Ascending aorta (tissue), 2 donors: ENCODE measurements at places on chromosomes 5 and 9.

- DNase-seq = no peak
These were observed 115.5 kb downstream of the APBA1 start for GRCh38 chr9:69556707-69557106.

DNA sequence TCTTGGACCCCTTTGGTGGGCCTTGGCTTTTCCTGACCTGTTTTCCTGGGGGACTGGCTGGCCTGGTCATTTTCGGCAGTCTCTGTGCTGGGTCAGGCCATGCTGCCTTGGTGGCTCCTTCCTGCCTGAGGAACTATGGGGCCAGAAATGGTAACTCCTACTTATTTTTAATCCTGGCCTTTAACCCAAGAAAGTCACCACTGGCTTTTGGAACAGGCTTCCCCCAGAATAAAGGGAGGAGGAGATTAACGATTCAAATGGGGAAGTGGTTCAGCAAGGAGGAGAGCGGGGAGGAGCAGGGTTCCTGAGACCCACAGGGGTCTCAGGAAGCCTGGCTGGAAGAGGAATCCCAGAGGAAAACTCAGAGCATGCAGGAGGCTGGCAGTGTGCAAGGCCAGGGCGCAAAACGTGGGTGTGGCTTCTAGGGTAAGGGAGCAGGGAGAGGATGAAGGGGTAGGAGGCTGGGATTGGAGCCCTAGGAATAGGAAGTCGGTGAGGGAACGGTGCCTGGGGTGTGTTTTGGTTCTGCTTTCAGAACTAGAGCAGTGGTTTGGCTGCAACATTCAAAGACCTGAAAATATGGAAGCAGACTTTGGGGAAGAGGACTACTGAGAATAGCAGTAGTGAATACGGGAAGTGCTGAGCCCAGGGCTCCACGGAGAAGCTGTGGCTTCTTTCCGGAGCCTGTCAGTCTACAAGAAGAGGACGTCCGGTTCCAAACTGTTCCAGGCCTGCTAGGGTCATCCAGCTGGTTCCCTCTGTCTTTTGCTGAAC lies 271.1 kb upstream of the KLF4 start:
- DNase-seq = peak; percentile 71

DNA sequence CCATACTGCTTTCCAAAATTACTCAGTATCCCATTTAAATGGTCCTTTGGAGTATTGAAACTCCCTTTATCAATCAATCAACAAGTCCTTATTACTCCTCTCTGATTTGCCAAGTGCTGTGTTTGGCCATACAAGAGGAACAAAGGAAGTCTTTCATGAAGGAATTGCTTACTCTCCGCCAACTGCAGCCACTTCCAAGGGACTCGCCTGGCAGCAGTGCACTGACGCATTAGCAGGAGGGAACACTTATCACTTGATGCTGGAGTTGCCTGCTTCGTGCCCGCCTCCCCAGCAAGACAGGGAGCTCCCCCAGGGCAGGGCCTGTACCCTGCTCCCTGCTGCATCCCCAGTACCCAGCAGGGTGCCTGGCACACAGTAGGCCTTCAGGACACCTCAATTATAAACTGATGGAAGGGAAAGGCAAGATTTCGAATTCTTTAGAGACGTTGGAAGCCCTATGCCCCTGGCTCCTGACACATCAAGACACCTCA lies 97.9 kb downstream of the CRB2 start:
- DNase-seq = peak; percentile 39

GRCh38 chr9:117307701-117308100 lies 107.2 kb downstream of the ASTN2 start:
- DNase-seq = no peak

- DNase-seq = no peak
These were observed 100.5 kb downstream of the TLE4 start for GRCh38 chr9:79672236-79672635.

GRCh38 chr5:115069087-115069968 lies 100.4 kb downstream of the TRIM36 start:
- DNase-seq = no peak

DNA sequence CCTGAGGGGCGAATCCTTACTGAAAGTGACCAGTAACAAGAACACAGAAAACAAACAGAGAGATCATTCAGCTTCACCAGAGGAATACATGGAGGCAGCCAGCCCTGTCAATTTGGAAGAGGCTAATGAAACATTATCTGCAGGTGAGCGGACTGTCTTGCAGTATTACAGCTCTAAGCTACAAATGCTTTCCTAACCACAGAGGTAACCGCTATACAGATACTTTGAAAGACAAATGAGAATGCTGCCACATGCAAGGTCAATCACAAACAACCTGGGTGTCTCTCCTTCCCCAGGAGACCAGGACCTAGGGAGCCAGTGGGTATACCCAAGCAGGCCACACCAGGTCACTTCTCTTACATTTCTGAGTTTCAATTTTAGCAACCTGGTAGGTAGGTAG lies 30.2 kb downstream of the EFNA5 start:
- no peak for DNase-seq

- no peak for DNase-seq
These were observed 167.4 kb upstream of the KIF2A start for GRCh38 chr5:62138607-62139006.

DNA sequence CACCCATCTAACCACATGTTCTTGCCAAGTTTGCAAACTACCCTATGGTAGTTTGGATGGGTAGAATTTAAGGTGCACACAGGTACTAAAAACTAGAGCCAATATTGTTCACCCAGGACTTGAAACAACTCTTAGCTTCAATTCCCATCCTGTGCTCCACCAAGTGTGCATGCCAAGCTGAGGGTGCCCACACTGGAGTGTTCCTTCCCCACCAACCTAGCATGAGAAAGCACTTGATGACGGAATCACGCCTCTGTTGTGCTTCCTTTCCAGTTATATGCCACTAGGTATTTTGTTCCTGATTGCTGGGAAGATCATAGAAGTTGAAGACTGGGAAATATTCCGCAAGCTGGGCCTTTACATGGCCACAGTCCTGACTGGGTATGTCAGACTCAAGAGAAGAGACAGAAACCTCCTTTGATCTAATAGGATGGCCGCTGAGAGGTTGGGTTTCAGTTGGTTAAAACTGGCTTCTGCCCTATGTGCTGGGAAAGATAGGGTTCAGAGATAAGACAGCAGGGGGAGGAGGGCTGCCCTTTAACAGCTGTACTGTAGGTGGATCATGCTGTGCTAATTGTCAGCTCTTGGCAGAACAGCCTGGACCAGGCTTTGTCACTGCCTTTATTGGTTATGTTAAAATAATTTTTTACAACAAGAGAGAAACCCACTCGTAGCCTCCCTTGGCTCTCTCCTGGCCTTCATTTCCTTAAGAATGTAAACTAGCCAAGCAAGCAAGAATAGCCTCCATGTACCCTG lies 83.5 kb downstream of the SLC1A1 start:
- DNase-seq = no peak

- no peak for DNase-seq
These were observed 133.4 kb downstream of the SLC25A46 start for GRCh38 chr5:110872200-110872599.

- DNase-seq = no peak
These were observed 1304.4 kb upstream of the CDH6 start for GRCh38 chr5:29889051-29889450.

- no peak for DNase-seq
These were observed 376.7 kb downstream of the DNAH5 start for GRCh38 chr5:13567819-13568218.
